Keratinocyte (primary cell): ENCODE measurements at places on chromosomes 13 and 19. TPM values are rescaled to one million over a fixed set of nuclear protein-coding genes. Genes with fewer than 3 reads are reported as not detected.

RGL3 gene
- polyA plus RNA-seq = not detected in 3 replicates

- peak; percentile 50 for DNase-seq
These were observed 25.2 kb upstream of the IGSF23 start for GRCh38 chr19:44587963-44588770.

STARD13 gene
- 7.9 to 11.9 TPM (median 8.1 TPM) in 3 replicates for polyA plus RNA-seq

GRCh38 chr19:33430674-33431277 lies 57.3 kb downstream of the CEBPG start:
- DNase-seq = no peak

F10 gene
- polyA plus RNA-seq = not detected in 3 replicates

DNA sequence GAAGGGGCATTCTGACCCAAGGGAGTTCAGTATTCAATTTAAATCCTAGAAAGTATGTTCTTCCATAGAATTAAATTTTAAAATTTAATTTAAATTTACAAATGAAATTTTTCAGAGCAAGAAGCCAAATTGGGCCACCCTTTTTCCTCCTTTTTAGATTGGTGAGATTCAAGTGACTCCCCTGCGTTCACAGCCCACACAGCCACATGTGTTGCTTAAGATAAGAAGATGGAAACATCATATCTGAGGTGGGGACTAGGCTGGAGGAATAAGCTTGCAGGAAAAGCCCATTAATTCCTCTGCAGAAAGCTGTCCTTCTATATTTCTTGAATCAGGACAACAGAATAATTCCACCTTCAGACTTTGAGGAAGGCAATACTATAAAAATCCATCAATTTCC lies 392.7 kb upstream of the ZNF507 start:
- no peak for DNase-seq

NACC1 gene
- 32.9 to 63.2 TPM (median 56.4 TPM) in 3 replicates for polyA plus RNA-seq

- no peak for DNase-seq
These were observed 3.7 kb upstream of the ZNRF4 start for GRCh38 chr19:5451494-5451893.

DNA sequence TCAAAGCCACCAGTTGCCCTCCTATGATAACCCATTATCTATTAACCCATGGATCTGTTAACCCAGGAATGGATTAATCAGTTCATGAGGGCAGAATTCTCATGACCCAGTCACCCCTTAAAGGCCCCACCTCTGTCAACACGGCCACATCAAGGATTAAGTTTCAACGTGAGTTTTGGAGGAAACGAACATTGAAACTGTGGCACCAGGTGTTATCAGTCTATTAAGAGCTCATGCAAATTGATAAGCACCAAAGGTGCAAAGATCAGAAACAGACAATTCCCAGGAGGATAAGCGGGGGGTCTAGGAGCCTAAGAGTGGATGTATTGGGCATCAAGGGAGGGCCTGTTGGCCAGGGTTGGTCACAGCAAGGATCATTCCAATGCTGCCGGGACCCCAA lies 19.9 kb upstream of the ELAVL1 start:
- no peak for DNase-seq

ELOF1 gene
- polyA plus RNA-seq = 45.3 to 96.1 TPM (median 47.5 TPM) in 3 replicates

GRCh38 chr19:7211191-7211951 lies 82.8 kb downstream of the INSR start:
- no peak for DNase-seq
